NCI-H1930 (cell line): ENCODE measurements at places on chromosomes 5 and 9.

DNA sequence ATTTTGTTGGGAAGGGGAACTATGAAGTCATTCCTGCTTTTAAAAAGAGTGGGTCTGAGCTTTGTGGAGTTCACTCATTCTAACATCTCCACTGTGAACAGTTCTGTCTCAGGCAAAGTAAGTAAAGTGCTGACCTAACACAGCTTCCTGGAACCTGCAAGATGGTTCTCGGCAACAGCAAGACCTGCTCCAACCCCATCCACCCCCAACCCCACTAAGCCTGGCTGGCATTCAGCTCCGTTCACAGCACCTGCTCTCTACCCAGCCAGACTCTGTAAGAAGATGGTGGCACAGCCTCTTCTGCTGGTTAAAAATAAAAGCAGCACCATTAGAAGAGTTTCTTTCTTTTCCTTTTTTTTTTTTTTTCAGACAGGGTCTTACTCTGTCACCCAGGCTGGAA lies 42.0 kb downstream of the EPB41L4B start:
- no peak for DNase-seq

- DNase-seq: no peak
Observed at GRCh38 chr9:94881023-94881422, 154.5 kb downstream of the AOPEP start.

DNA sequence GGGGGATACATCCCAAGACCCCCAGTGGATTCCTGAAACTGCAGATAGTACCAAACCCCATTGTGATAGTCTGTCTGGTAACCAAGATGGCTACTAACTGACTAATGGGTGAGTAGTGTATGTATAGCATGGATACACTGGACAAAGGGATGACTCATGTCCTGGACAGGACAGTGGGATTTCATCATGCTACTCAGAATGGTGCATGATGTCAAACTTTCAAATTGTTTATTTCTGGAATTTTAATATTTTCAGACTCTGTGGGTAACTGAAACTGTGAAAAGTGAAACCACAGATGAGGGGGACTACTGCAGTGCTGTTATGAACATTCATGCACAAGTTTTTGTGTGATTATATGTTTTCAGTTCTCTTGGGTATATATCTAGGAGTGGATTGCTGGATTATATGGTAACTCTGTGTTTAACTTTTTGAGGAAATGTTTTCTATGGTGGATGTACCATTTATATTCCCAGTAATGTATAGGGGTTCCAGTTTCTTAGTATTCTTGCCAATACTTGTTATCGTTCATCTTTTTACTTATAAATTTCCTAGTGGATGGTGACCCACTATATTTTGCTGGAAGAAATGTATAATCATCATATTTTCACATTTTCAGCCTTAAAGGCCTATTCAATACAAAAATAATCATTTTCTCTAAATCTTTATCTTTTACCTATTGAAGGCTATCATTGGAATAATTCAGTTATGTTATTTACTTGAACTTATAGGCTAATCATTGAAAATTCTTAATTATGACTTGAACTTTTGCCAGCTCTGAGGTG lies 140.9 kb downstream of the NR3C1 start:
- no peak for DNase-seq

- DNase-seq: no peak
Observed at GRCh38 chr5:115317320-115317719, 20.9 kb upstream of the CCDC112 start.

DNA sequence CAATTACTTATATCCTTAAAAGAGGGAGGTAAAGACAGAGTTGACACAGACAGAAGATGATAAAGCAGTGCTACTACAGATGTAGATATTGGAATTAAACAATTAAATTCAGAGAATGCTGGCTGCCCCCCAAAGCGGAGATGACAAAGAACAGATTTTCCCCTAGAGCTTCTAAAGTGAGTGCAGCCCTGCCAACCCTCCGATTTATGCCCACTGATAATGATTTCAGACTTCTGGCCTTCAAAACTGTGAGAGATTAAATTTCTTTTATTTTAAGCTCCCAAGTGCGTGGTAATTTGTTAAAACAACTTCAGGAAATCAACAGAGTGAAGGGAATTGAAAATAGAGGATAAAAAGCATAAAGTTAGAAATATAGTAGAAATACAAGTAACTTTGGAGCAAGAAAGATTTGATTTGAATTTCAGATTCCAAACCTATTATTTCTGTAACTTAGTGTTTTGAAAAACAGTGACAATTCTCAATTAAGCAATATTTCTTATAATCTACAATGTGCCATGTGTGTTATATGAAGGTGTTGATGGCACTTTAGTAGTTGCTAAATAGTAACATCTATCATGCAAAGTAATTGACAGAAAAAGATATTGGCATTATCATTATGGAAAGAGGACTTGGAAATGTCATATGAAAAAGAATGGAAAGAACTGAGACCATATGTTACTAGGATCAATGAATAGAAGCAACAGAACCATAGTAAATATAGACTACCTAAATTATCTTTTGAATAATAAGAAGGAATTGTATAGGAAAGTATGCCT lies 946.4 kb upstream of the PTPRD start:
- no peak for DNase-seq

GRCh38 chr5:66171349-66172344 lies 27.5 kb downstream of the SREK1 start:
- DNase-seq: no peak

DNA sequence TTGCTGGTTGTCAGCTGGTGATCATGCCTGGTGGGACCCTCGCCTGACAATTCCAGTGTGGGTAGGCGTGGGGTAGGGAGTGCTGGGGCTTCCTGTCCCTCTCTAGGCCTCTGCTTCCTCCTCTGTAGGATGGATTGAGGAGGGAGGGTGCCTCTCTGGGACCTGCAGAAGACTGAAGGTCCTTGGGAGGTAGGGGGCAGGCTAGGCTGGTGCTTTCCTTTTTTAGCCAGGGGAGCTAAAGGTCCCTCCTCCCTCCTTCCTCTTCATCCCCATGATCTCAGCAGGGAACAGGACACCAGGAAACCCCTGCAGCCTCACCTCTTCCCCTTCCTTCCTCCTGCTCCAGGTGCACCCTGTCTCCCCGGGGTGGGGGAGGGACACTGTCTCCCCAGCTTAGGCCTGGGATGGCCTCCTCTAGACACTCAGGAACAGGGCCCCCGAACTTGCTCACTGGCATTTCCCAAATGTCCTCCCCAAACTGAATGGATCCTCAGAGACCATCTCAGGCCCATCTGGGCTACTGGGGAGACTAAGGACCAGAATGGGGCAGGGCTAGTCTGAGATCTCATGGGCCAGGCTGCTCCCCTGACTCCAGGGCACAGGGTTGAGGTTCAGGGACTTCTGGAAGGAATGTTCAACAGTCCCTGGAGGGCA lies 8.4 kb downstream of the SH2D3C start:
- no peak for DNase-seq

GRCh38 chr5:88487066-88487465 lies 218.4 kb upstream of the TMEM161B start:
- no peak for DNase-seq

DNA sequence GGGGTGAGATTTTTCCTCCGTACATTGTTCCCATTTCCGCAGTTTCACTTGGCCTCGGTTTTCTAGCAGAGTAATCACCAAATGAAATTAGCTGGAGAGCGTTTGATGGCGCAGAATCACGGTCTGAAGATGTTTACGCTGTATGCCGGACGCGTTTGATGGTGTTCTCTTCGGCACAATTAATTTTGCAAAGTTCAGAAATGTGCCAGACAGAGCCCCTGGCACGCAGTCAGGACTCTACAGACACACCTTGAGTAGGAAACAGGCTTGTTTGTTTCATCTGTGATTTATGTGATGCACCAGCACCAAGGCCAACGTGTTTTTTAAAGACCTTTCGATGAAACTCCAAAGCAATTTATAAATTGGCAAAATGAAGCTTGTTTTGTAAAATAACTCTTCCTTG lies 863 bp upstream of the LIFR start:
- no peak for DNase-seq

DNA sequence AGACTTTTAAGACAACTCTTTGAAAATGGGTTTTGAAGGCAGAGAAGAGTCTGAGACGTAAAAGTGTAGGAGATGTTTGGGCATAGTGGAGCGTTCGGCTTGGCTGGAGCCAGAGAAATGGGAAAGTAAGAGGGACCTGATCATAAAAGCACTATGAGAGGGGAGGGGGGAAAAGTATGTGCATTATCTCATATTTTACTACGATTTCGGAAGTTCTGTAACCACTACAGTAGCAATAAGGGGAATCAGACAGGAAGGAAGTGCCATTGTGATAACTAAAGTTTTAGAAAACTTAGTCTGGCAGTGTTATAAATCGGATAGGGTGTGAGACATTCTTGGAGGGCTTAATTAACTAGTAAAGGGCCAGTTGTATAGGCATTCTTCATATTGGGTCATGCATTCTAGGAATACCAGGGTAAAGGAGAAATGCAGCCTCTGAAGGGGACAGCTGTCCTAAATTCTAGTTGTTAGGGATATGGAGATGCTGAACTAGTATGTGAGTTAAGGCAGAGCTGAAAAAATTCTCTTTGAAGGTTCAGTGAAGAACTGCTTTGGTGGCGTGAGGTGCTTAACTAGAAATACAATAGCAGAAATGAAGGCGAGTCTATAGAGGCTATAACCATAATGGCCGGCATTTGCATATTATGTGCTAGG lies 83.8 kb upstream of the FREM1 start:
- DNase-seq: no peak

- no peak for DNase-seq
Observed at GRCh38 chr9:85024374-85024773, 354.8 kb downstream of the NTRK2 start.

- no peak for DNase-seq
Observed at GRCh38 chr9:135926402-135927194, 19.3 kb upstream of the CAMSAP1 start.

DNA sequence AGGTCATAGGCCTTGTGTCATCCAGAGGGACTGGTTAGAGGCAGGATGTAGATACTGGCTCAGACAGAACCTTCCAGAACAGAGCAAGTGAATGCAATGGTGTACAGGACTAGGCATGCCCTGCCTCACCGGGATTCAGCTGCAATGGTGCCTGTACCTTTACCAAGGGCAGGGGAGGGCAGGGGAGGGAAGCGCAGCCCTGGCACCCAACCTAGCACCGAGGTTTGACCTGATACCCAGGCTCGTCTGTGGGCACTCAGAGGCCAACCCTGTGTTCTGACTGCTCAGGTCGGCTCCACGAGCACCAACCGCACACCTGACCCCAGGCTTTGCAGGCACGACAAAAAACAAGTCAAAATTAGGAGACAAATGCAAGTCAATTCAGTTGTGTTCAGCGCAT lies 47.3 kb upstream of the GFPT2 start:
- no peak for DNase-seq

DNA sequence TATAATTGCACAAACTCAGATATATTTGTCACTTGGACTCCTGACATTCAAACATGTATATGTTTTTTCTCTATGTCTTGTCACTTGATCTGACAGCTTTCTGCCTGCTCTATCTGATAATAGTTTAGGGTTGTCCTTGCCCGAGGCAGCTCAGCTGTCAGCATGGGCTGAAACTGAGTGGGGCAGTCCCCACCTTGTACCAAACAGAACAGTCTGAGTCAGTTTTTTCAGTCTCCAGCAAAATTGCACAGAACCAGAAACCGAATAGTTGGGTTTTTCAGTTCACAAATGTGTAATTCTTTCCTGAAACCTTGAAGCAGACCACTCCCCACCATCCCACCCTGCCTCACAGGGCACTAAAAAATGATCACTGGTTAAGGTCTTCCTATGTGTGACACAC lies 9.5 kb upstream of the HAND1 start:
- DNase-seq: no peak

GRCh38 chr9:93203026-93203717 lies 19.2 kb downstream of the WNK2 start:
- DNase-seq: no peak

- no peak for DNase-seq
Observed at GRCh38 chr5:139023286-139023685, 148.2 kb upstream of the LRRTM2 start.

GRCh38 chr5:90865180-90865579 lies 306.6 kb downstream of the ADGRV1 start:
- DNase-seq: no peak

GRCh38 chr5:81783401-81783800 lies 32.5 kb upstream of the SSBP2 start:
- DNase-seq: no peak

DNA sequence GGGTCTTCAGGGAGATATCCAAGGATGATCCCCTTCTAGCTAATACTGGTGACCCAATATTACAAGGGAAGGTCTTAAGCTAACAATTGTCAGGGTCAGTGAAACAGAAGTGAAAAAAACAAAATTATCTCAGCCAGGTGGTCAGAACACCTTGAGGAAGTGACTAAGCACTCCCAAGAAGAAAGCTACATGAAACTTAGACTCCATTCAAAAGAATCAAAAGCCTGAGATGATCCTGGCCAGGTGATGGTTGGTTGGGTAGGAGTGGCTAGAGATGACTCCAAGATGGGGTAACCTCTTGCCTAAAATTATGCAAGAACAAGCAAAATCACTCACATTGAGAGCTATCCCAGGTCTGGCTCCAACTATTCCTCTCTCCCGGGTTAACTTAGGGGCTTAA lies 5.4 kb downstream of the VCP start:
- no peak for DNase-seq

GRCh38 chr9:128215491-128216409 lies 12.6 kb downstream of the DNM1 start:
- DNase-seq: no peak

- no peak for DNase-seq
Observed at GRCh38 chr9:33620738-33621439, 96.8 kb downstream of the ANKRD18B start.

DNA sequence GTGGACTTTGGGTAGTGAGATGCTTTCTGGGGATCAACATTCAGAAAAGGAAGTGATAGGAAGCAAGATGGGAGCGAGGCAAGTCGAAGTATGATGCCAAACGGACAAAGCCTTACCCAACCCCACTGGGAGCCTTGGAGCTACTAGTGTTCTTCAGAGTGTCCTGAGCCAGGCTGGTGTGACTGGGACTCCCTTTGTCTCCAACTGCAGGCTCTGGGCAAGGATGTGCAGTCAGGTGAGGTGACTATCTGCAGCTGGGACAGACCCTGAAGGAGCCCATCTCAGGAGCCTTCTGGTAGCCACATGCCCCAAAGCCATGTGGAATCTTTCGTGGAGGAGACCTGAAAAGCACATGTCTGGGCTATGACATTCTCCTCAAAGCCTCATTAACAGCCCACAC lies 360.6 kb downstream of the MTRR start:
- DNase-seq: no peak
